Cortex of kidney (tissue), 1 donor: ENCODE measurements at places on chromosomes 12 and 14.

- DNase-seq, result no peak
Measured at GRCh38 chr14:95323917-95324316, 4.2 kb upstream of the CLMN start.

GRCh38 chr12:61916831-61917230 lies 343.4 kb upstream of the USP15 start:
- no peak for DNase-seq

DNA sequence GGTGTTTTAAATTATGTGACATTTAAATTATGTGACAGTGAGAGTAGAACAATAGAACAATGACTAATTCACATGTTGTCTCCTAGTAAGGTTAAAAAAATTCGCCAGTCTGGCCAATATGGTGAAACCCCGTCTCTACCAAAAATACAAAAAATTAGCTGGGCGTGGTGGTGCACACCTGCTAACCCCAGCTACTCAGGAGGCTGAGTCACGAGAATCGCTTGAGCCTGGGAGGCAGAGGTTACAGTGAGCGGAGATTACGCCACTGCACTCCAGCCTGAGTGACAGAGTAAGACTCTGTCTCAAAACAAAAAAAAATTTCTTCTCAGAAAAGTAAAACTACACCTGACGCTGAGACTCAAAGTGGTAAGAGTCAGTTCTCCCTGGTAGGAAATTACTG lies 2.7 kb downstream of the CS start:
- DNase-seq, result no peak

DNA sequence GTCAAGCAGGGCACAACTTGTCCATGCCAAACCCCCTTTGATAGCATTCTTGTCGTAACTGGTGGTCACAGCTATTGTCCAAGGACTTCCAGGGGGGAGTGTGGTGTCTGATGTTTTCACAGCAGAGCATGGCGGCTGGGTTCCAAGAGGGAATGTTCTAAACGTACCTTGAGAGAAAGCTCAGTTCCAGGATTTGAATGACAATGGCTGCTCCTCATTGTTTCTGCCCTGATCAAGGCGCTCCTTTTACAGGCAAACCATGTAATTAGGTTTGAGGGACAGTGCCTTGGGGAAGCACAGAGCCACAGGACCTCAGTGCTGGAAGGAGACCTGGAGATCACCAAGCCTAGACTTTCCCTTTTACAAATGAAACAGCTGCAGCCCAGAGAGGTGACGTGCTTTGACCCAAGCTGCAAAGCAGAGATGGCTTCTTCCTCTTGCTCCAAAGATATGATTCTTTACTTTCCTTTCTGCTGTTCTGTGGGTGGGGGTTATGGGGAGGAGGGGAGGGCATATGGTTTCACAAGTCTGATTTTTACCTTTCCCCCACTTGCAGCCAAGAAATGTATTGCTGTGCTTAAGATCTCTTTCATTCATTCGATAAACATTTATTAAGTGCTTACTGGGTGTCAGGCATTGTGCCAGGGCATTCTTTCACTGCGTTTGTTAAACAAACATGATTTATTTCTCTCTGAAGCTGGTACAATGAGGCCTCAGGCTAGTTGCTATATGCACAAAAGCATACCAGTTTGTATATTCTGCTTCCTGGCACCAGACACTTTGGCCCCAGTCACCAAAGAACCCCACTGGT lies 172.8 kb downstream of the KTN1 start:
- no peak for DNase-seq

GRCh38 chr12:54159140-54159539 lies 29.6 kb downstream of the SMUG1 start:
- no peak for DNase-seq

- no peak for DNase-seq
Measured at GRCh38 chr12:26374934-26375680, 179.7 kb downstream of the SSPN start.

DNA sequence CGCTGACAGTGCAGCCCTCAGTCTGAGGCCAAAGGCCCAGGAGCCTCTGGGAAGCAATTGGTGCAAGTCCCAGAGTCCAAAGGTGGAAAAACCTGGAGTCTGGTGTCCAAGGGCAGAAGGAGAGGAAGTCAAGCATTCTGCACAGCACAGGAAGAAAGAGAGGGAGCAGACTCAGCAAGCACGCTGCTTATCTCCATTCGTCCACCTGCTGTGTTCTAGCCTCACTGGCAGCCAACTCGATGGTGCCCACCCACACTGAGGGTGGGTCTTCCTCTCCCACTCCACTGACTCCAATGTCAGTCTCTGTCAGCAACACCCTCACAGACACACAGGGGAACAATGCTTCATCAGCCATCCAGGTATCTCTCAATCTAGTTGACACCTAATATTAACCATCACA lies 38.8 kb downstream of the HELB start:
- no peak for DNase-seq

GRCh38 chr14:79708426-79709388 lies 502.6 kb downstream of the DIO2 start:
- DNase-seq, result no peak

DNA sequence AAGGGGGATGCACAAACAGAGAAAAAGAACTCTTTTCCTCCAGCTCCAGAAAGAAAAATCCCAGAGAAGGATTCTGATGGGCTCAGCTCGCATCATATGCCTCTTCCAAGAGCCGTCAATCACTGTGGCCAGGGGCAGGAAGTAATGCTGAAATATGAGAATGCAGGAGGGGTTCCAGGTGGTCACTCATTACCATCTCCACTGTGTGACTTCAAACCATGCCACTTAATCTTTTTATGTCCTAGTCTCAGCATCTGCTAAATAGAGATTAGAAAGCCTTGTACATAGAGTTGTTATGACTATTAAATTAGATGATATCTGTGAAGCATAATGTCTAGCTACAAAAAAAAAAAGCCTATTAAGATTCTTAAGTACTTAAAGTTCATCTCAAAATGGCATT lies 65.6 kb upstream of the FICD start:
- no peak for DNase-seq

DNA sequence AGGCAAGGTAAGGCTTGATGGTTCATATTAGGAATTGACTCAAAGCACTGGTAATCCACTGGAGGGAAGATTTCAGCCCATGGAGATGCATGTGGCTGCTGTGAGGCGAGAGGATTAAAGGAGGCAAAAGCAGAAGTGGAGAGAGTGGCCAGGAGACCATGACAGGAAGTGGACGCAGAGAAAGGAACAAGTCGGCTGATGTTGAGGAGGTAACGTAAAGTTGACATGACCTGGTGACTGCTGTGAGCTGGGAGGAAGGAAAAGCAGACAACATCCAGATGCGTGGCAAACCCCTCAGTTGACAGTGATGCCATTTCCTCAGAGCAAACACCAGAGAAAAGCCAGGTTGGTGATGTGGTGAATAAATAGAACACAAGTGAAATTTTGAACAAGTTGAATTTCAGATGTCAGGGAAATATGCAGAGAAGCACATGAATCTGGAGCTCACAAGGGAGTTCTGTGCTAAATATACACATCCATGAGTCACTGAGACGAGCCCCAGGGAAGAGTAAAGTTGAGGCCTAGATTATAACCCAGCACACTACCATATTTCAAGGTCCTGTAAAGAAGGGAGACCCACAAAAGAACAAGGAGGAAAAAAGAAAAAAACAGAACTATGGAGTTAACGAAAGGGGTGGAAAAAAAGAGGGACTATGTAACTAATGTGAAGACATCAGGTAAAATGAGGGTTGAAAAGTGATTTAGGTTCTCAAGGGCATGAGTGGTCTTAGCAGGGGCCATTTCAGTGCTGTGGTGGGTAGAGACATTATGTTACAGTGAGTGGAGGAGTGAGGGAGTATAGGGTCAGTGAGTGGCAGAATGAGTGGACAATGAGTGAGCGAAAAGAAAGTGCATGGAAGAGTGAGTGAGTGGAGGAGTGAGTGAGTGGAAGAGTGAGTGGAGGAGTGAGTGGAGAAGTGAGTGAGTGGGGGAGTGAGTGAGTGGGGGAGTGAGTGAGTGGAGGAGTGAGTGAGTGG lies 61.6 kb upstream of the GZMB start:
- DNase-seq, result no peak

- DNase-seq, result no peak
Measured at GRCh38 chr12:627285-627684, 36.0 kb downstream of the NINJ2 start.
